ENCODE measurements at places on chromosomes 7 and 10.

GRCh38 chr10:35006836-35007235 lies 83.3 kb downstream of the CUL2 start:
- DNase-seq, result no peak

DNA sequence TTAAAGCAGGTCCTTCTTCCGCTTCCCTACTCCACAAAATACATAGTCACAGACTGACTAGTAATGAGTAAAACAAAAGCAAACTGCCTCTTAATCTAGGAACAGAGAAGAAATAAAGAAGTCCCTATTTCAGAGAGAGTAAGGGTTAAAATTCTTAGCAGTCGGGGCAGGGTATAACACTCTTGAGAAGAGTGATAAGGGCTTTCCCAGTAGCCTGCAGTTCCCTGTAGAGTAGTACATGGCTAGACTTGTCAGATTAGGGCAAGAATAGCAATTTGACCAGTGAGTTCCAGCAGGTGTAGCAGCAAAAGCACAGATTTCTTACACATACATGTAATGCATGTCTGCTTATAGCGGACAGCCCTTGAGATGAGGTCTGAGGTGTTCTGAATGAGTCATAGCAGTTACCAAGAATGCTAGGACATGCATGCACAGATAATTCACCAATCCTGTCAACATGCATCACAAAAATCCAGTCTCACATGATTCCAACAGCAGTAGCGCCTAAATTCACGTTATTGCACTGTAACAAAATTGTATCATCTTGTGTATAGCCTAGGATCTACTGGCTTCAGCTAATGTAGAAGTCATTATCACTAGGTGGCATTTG lies 40.7 kb downstream of the BTRC start:
- no peak for DNase-seq

- DNase-seq, result no peak
Observed at GRCh38 chr7:108118959-108119358, 11.2 kb downstream of the LAMB4 start.

DNA sequence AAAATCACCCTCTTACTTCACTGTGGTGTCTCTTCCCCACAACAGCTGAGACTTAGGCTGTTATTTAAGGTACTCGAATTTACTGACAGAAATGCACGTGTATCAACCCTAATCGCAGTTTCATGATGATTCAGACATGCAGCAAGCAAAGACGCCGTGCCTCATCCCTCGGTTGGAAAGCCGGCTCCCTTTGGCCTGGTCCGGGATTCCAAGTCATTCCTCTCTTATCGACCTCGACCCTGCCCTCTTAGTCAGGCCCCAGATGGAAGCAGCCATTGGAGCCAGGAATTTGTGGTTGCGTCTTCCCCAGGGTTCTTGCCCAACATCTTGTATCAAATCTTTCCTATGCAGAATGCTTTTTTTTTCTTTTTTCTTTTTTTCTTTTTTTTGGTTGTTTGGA lies 229.5 kb downstream of the GATA3 start:
- DNase-seq, result no peak

- no peak for DNase-seq
Observed at GRCh38 chr7:22787951-22788350, 34.7 kb downstream of the TOMM7 start.

All from stimulated activated CD8-positive, alpha-beta memory T cell treated with anti-CD3 and anti-CD28 coated beads, Interleukin-4, amount 100 ng/mL, for 24 hours (primary cell).